CD4-positive, CD25-positive, alpha-beta regulatory T cell (primary cell): ENCODE measurements at places on chromosomes 1 and 21. TPM values are rescaled to one million over a fixed set of nuclear protein-coding genes. Genes with fewer than 3 reads are reported as not detected.

MAP3K6 gene
- total RNA-seq, result 4.5 TPM

DNA sequence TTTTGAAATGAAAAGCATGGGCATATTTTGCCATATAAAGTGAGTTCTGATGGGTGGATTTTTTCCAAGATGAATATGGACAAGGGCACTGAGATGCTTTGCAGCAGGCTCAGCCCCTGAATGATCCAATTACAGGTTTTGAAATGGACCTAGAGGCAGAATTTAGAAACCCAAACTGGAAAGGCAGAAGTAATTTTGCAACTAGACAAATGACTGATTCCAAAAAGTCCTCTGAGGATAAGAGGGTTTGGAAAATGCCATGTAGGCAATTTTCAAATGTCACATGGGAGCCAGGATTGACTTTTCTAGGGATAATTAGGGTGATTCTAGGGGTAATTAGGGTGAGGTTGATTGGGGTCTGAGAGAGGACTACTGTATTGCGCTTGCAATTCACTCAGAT, 148.9 kb upstream of the ZNF648 start:
- DNase-seq, result no peak

DNA sequence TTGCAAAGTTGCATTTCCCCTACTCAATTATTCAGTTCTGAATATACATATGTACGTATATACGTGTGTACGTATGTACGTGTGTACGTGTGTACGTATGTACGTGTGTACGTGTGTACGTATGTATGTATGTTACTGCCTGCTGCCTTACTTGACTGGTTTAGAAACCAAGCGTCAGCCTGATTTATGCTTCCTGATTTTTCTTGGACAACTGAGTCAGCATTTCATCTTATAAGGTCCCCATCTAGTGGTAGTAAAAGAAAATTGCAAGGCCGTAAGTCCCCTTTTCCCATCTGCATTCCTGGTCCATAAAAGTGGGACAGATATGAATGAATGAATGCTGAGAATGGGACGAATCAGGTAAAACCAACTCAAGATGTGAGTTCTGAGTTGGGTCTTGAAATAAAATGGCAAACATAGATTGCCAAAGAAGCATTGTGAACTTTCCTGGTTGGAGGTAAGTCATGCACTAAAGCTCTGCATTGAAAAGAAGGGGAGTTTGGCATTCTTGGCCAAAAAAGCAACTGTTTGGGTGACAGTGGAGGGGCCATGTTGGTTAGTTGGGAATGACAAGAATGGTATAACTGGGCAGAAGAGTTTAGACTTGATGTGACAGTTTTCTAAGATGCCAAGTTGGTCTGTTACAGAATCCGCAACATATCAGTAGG, 76.4 kb upstream of the DNAH14 start:
- no peak for DNase-seq

DNA sequence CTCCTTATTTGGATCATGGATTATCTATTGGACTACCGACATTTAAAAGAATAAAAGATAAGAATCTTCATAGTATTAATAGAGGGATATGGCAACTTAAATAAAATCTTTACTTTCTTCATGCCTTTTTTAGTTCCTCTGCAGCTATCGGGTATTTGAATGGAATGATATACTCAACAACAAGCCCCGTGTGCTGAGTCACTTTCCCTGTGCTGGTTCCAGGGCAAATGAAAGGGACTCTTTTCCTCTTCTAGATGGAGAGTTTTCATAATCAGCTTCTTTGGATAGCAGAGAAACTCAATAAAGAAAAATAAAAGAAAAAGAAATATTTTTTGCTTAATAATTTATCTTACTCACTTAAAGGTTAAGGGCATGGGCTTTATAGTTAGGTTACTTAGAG, 213.7 kb downstream of the LRRC40 start:
- DNase-seq, result no peak

PCAT6 gene
- total RNA-seq, result not detected

DNA sequence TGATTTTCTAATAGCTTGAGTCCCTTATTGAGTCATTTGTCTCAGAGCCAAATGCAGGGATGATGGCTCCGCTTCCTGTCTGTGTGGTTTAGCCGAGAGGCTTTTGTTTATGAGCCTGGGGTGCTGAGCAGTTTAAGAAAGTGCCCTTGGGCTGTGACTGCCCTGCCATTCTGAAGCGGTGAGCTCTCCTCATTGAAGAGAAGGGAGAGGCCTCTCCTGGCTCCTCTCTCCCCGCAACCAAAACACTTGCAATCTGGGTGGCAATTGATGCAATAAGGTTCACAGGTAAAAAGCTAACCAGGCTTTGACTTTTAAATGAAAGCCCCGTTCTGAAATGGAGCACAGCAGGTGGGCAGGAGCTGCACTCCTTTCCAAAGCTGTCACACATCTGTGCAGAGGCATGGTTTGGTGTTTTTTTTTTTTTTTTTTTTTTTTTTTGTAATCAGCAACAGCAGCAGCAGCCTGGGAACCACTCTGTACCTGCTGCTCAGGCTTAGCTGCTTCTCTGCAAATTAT, 403.7 kb downstream of the SIPA1L2 start:
- DNase-seq, result no peak

RXFP4 gene
- not detected for total RNA-seq

DNA sequence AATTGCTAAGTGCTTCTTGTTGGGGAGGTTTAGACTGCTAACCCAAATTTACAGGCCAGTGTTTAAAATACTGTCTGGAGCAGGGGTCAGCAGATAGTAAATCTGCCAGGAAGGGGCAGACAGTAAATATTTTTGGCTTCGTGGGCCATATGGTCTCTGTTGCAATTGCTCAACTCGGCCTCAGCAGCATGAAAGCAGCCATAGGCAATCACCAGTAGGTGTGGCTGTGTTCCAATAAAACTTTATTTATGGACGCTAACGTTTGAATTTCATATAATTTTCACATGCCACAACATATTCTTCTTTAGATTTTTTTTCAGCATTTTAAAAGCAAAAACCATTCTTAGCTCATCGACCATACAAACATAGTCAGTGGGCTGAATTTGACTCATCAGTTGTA, 172.7 kb downstream of the BRINP2 start:
- no peak for DNase-seq

DNA sequence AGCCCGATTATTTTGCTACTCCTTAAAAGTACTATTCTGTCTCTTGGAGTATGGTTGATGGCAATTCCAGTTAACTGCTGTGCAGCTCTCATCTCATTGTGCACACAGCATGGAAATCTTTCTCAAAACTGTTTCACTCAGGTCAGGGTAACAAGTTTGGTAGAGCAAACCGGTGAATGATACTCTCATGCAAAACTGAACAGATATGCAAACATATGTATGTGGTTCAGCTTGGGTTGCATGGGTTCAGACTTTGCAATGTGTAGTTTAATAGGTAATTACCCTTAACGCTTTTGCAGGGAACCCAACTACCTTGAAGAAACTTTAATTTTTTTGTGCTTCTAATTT, 2.2 kb downstream of the GADD45A start:
- no peak for DNase-seq

SMCP gene
- total RNA-seq, result not detected

DNA sequence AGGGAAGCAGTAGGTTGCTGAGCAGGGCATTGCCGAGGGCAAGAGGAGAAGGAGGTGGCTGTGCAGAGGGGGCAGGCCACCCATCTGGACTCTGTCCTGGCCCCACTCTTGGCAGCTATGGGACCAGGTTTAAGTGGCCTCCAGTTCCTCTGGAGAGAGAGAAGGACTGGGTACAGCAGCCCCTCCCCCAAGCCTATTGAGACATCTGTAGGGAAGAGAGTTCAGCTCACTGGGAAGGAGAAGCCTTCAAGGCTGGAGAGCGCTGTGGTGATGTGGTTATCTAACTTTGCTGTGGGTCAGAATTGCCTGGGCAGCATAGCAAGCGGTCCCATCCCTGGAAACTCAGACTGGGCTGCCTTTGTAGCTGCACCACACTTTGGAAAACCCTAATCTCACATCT, 93.9 kb downstream of the KCNJ15 start:
- DNase-seq, result no peak

DNA sequence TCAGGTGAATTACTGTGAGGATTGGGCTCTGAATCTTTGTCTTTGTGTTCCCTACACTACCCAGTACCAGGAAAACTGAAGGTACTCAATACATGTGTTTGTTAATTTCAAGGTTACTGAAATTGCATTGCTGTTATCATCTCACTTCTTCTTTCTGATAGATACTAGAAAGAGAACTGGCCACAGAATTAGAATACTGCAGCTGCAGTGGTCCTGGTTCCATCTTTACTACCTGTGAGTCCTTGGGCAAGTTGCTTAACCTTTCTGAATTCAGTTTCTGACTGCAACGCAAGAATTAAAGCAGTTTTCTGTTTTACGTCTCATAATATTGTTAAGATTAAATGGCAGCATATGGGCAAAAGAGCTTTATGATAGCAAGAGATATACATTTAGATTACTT, 263.5 kb downstream of the LMO4 start:
- DNase-seq, result no peak

MMP23B gene
- total RNA-seq, result 4.1 TPM

GRCh38 chr1:29691499-29691898, 455.2 kb downstream of the PTPRU start:
- DNase-seq, result no peak

ALDH9A1 gene
- total RNA-seq, result 32.1 TPM

GRCh38 chr1:61450872-61451571, 273.9 kb downstream of the TM2D1 start:
- no peak for DNase-seq

- DNase-seq, result peak; percentile 56
Measured at GRCh38 chr1:23184212-23184934, 15.7 kb upstream of the LUZP1 start.

S100A12 gene
- not detected for total RNA-seq

C1QB gene
- total RNA-seq, result not detected

DNA sequence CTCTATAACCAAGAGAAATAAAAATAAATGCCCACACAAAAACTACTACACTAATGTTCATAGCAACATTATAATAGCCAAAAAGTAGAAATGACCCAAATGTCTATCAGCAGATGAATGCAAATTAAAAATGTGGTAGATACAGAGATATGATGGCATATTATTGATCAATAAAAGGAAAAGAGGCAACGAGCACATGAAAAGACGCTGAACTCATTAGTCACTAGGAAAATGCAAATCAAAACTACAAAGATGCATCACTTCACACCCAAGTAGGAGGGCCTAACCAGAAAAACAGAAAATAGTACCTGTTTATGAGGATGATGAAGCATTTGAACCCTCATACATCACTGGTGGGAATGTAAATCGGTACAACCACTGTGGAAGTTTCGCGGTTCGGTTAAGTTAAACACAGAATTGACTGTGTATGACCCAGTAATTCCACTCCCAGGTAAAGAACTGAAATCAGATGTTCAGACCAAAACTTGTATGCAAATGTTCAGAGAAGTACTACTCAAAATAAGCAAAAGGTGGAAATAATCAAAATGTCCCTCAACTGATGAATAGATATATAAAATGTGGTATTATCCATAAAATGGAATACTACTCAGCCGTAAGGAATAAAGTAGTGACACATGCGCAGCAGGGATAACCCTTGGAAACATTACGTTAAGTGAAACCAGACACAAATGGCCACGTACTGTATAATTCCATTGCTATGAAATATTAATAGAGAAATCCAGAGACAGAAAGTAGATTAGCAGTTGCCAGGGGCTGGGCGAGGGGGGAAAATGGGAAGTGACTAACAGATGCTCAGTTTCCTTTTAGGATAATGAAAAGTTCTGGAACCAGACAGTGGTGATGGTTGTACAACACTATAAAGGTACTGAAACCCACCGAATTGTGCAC, 3.1 kb downstream of the USP48 start:
- DNase-seq, result peak; percentile 19

DNA sequence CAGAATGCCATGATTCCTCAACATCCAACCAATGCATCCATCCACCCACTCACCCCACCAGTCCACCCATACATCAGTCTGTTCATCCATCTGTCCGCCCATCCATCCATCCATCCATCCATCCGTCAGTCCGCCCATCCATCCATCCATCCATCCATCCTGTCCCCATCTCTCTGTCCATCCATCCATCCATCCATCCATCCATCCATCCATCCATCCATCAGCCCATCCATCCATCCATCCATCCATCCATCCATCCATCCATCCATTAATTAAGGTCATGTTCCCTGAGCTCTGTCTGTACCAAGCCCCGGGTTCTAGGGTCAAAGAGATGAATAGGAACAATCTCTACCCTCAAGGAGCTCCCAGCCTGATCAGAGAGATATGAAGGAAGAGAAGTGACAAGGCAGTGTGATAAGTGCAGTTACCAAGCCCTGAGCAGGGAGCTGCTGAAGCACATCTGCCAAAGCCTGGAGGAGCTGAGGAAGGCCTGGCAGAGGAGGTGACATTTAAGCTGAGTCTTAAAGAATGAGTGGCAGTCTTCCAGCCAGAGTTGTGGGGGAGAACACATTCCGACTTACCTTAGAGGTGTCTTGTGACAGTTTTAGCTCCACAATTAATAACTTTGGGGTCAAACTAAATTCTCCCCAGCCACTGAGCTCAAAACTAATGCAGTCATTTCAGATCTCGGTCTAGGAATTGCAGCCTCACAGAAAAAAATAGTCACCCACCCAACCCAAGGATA, 47.9 kb downstream of the GRIK3 start:
- DNase-seq, result no peak

SERINC2 gene
- not detected for total RNA-seq

GRCh38 chr21:15212206-15212605, 147.4 kb upstream of the NRIP1 start:
- no peak for DNase-seq

- DNase-seq, result peak; percentile 37
Measured at GRCh38 chr1:88892357-88892877, 1.1 kb upstream of the GTF2B start.

DNA sequence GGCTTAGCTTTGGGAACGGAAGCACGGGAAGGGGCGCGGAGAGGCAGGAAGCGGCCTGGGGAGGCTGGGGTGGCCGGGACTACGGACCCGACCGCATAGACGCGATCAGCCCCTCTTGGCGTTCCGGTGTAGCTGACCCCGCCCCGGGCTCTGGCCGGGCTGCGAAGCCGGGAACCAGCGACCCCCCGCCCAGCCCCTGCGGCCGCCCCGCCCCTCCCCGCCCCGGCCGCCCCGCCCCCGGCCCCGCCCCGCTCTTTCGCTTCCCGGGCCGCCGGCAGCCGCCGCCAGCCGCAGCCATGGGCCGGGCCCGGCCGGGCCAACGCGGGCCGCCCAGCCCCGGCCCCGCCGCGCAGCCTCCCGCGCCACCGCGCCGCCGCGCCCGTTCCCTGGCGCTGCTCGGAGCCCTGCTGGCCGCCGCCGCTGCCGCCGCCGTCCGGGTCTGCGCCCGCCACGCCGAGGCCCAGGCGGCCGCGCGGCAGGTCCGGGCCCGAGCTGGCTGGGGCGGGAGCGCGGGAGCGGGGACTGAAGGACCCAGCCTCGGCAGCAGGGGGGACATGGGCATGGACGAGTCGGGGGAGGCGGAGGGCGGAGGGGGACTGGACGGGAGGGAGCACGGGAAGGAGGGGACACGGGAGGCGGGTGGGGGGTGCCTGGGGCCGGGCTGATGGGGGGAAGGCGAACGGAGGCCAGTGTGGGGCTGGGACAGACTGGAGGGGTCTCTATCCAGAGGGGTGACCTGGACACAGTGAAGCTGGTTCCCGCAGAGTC, at the start of gene SELENON:
TSS of gene SELENON (plus strand) at position 259 of the 768 bp plus-strand sequence. CDS start at position 297, 38 bp downstream.
- peak; percentile 57 for DNase-seq
